Brain microvascular endothelial cell (primary cell): ENCODE measurements at places on chromosomes 5 and 9.

DNA sequence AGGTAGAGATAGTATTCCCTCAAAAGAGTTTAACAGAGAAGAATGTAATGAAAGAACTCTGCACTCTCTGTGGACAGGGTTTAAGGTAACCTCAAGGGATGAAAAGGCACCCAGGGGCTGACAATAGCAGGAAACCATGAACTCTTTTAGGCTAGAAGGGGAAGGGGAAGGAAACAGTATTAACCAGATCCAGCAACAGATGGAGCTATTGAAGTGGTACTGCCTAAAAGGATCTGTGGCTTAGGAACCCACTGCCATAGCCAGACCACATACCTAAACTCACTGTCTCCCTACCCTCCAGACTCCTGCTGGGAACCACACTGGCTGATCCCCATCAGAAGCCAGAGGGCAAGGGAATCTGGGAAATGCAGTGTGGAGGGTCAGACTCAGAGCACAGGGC is 35.5 kb downstream of the PLGRKT start:
- no peak for DNase-seq

DNA sequence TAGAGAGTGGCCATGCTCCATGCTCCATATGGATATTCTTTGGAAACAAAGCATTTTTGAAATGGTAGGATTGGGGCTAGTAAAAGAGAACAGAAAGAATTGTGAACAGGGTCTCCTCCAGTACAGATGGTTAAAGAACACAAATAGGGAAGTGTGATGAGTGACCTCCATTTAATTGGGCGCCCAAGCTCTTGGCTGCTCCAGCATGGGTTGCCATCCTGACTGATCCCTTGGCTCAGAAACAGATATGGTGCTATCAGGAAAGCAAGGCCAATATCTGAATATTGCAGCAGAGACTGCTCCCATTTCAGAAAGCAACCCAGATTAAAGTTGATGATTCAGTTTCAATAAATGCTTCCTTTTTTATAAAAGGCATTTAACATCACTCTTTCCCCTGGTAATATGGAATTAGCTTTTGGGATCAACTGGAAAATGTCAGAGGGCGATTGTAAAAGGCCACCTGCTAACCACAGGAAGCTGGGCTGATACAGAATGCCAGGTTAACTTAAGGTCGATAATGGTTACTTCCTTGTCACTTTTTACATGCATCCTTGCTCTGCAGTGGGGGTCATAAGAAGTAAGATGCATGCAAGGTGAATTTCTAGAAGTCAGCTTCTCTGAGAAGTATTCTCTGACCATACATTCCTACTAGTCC is 52.9 kb downstream of the TMC1 start:
- no peak for DNase-seq

GRCh38 chr5:76143884-76144283 is 60.7 kb downstream of the SV2C start:
- DNase-seq: no peak

GRCh38 chr5:76547891-76548524 is 75.2 kb downstream of the F2RL2 start:
- DNase-seq: no peak

GRCh38 chr5:125463466-125464092 is 717.1 kb upstream of the ZNF608 start:
- DNase-seq: no peak

- no peak for DNase-seq
Observed at GRCh38 chr5:179273073-179273435, 72.2 kb downstream of the ADAMTS2 start.

- DNase-seq: no peak
Observed at GRCh38 chr9:91192381-91193086, 169.2 kb downstream of the AUH start.

- DNase-seq: no peak
Observed at GRCh38 chr9:76510041-76510440, 51.1 kb downstream of the GCNT1 start.

GRCh38 chr5:38825494-38825893 is 20.3 kb upstream of the OSMR start:
- no peak for DNase-seq

- no peak for DNase-seq
Observed at GRCh38 chr5:121969660-121970295, 8.0 kb downstream of the SRFBP1 start.

DNA sequence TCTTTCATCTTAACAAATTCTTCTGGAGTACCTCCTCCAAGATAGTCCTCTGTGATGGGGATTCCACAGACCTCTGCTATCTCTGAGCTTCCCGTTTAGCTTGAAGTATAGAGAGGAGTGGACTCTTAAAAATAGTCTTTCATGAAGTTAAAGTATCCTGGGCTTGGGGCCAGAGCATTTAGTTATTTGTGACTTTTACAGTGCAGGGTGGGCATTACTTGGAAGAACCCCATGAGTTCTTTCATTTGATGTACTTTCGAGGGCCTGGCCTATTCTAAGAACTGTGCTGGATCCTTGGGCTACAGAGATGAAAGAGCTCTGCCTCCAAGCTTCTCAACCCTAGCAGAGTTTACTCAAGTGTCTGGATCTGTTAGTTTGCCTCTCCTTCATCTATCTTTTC is 131.5 kb downstream of the ZSWIM6 start:
- no peak for DNase-seq

DNA sequence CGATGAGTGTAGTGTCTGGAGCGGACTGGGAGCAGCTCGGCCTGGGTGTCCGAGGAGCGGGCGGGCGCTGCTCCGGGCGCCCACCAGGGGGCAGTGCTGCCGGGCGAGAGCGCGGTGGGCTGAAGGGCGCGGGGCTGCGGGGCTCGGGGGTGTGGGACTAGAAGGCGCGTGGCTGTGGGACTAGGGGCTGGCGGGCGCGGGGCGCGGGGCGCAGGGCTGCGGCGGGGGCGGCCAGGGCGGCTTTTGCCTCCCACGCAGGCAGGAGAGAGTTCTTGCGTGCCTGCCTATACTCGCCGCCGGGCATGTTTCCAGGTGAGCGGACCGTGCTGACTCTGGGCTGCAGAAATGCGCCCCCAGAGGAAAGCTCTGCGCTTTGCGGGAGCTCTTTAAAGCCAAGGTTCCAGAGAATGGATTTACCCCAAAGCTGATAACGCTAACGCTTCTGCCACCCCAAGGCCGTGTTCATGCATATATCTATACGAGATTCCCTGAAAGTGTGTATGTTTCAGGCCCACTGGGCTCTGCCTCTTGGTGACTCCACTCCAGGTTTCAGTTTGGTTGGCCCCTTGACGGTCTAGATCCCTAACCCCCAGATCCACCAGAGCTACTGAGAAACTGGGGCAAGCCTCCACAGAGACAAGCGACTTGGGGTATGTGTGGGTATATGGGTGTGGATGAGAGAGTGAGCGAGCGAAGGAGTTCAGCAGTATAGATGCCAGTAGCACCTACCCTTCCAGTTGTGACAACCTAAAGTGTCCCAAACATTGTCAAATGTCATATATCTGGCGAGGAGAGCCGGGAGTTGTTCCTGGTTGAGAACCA is 56.2 kb downstream of the ACER2 start:
- peak; percentile 72 for DNase-seq

DNA sequence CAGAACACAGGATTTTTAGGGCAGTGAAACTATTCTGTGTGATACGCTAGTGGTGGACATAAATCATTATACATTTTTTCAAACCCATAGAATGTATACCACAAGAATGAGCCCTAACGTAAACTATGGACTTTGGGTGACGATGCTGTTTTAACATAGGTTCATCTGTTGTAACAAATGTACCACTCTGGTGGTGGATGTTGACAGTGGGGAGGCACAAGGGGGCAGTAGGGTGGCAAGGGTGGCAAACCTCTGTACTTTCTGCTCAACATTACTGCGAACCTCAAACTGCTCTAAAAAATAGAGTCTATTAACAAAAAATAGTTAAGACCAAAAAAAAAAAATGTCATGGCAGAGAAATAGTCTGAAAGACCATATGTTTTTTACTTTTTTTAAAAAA is 9.1 kb upstream of the MVB12B start:
- no peak for DNase-seq

DNA sequence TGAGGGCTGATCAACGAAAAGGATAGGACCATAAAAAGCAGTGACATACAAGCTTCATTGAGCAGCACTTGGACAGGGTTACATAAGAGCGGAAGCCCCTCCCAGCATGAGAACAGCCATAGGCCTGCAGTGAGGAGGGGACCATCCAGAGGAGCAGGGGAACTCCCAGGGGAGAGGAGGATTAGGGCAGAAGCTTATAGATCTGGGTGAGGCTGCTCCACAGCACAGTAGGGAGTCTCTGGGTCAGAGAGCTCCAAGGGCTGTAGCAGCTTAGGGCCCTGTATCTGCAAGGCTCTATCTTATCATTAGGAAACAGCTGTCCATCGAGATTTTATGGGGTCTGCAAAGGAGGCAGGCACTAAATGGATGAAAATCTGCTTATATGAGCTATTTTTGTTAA is 186.6 kb downstream of the DOCK8 start:
- no peak for DNase-seq

GRCh38 chr5:39235648-39236047 is 16.3 kb upstream of the FYB1 start:
- no peak for DNase-seq

DNA sequence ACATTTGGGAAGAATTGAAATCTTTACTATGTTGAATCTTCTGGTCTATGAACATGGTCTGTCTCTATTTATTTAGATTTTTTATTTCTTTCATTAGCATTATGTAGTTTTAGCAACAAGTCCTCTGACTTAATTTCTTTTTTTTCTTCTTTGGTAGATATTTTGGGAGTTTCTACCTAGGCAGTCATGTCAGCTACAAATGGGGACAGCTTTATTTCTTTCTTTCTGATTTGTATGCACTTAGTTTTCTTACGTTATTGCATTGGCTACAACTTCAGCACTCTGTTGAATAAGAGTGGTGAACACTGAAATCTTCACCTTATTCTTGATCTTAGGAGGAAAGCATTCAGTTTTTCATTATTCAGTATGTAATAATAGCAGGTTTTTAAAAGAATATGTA is 33.5 kb downstream of the SMC5 start:
- DNase-seq: no peak

GRCh38 chr5:2764581-2764980 is 13.1 kb upstream of the IRX2 start:
- DNase-seq: no peak

DNA sequence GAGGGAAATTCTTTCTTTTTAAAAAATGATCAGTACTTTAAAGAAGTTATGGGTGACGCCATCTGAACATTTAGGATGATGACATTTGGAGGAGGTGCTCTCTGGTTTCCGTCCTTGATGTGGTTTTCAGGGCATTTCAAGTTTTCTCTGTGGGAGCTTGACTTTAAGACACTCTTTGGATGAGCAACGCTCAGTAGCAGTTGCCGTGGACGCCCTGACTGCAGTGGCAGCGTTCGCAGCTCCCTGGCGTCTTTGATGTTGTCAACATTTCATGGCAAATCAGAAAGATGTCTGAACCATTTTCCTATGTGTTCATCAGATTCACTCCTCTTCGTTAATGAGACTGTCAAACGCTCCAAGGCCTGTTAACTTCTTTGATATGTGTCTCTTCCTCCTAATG is 86.1 kb downstream of the ZNF354C start:
- no peak for DNase-seq

DNA sequence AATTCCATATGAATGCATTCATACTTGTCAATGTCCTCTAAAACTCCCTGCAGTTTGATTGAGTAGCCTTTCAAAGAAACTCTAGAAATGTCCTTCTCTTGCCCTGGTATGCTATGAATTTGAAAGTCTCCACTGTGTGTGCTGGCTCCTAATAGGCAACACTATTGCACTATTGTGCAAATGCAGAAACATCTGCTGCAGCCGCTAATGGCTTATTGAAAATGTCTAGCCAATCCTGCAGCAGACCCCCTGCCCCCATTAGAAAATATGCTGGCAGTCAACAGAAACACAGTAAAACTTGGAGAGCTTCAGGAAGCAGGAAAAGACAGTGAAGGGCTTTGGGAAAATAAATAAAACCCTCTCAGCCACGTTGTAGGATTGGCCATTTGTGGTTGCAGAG is 87.3 kb upstream of the GRAMD2B start:
- no peak for DNase-seq

- DNase-seq: no peak
Observed at GRCh38 chr5:118220556-118221195, 767.7 kb downstream of the DTWD2 start.

- no peak for DNase-seq
Observed at GRCh38 chr5:172490514-172491461, 36.5 kb upstream of the SH3PXD2B start.

DNA sequence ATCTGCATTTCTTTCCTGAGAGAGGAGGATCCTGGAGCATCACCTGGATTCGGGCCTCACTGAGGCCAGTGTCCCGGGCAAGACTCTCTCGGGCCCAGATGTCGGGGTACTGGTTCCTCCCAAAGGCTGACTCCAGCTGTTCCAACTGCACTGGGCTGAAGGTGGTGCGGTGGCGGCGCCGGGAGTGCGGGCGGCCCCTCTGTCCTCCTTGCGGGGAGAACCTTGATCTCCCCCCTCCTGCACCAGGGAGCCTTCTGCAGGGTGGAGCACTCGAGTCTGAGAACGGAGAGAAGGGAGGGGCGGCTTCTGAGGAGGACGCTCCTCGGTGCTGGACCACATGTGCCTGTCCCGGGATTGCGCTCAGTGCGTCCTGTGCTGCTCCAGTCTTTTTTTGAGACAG is 2.0 kb downstream of the PROP1 start:
- DNase-seq: no peak

DNA sequence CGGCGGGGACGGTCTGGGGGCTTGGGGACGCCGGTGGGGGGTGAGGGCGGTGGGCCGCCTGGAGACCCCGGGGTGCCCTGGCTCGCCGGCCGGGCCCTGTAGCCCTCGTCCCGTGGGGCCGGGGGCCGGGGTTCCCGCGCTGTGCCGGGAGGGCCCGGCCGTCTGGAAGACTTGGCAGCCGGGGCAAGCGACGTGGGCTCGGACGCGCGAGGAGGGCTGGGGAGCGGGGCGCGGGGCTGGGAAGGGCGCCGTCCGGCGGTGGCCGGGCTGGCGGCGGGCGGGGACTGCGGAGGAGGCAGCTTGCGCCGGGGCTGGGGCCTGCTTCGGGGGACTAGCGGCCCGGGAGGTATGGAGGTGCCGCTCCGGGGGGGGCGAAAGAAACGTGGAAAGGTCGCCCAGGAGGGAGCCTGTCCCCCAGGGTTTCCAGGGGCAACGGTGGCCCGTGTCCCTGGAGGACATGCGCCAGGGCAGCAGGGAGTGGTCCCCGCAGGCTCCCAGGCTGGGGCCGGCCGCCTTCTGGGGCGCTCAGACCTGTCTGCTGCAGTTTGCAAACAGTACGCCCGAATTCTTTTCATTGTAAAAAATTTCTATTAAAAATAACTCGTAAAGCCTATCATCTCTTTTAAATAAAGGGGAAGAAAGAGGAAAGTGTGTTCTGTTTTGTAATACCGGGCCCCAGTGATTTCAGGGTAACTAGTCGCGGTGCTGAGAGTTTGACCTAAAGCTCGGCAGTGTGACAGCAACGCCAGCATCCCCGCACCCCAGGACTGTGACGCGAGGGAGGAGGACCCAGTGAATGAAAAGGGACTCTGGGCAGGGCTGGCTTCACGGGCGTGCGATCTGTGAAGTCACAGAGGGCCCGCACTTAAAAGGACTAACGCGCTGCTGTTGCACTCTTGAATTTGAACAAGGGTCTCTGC is 752 bp upstream of the ANKH start:
- DNase-seq: peak; percentile 27
